ENCODE measurements at places on chromosomes 7 and 10. TPM values are rescaled to one million over a fixed set of nuclear protein-coding genes. Genes with fewer than 3 reads are reported as not detected.
A peak's percentile ranks its signal among the peaks of the same experiment; 100 is the strongest.

DNA sequence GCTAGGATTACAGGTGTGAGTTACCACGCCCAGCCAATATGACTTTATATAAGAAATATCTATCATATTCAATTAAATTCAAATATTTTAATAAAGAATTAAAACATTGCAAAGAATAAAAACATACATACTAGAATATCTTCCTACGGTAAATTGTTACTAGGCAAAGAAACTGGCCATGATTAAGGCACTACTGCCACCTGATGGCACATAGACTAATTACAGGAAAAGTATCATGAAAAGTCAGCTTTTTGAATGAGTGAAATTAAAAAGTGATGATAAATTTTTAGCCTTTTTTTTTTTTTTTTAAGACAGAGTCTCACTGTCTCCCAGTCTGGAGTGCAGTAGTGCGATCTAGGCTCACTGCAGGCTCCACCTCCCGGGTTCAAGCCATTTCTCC is 30.9 kb downstream of the MRPS33 start:
- DNase-seq: no peak

GRCh38 chr10:1968257-1969033 is 231.1 kb upstream of the ADARB2 start:
- no peak for DNase-seq

DNA sequence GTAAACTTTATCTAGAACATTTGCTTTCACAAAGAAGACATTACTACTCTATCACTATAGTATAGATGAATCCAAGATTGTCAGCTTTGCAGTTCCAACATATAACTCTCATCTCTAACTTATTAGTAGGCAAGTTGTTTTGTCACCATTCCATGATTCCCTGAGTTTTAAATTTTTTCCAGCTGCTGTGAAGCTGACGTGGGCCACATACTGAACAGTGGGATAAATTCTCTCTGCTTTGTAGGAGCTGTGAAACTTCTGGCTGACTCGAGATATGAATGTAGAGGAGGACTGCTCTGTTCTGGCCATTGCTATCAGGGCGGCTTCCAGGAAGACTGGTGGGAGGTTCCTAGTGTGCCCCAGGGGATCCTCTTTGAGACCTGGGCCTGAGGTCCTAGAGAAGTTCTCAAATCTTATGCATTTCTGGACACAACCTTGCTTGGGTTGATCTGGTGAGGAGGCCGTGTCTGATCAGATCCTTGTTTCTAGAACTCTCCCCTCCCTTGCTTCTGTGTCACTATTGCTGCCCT is 58.0 kb downstream of the LSMEM1 start:
- no peak for DNase-seq

DNA sequence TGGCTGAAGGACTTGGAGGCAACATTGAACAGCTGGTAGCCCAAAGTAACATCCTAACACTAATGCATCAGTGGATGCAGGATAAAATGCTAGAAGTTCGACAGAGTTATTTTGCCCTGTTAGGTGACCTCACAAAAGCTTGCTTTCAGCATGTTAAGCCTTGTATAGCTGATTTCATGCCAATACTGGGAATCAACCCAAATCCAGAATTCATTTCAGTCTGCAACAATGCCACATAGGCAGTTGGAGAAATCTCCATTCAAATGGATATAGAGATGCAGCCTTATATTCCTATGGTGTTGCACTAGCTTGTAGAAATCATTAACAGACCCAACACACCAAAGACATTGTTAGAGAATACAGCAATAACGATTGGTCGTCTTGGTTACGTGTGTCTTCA is 62.9 kb downstream of the CCSER2 start:
- no peak for DNase-seq

GRCh38 chr7:20385126-20385525 is 54.4 kb downstream of the ITGB8 start:
- no peak for DNase-seq

DNA sequence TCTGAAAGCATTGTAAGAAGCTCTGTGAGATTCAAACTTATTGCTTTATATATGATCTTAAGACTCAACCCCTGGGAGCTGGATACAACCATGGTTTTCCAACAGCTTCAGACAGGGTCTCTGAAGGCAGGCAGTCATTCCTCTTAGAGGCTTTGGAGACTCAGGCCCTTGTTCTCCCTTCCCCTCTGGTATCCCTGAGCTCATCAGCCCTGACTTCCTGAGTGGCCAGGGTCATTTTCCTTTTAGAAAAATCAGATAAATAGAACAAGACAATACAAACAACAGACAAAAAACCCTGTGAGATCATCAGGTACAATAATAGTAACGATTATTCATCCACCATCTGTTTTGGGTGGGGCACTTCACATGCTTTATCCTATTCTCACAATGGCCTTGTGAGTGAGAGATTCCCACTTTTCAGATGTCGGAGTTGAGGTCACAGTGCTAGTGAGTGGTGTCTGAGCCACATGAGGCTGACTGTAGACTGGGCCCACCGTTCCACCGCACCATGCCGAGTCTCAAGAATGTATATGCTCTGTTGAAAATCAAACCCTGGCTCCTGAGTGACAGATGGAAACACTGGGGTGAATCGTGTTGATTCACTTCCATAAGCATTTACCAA is 144.2 kb downstream of the CXCL12 start:
- DNase-seq: no peak

GRCh38 chr7:151299940-151300645 is 41.5 kb upstream of the NUB1 start:
- DNase-seq: no peak

DNA sequence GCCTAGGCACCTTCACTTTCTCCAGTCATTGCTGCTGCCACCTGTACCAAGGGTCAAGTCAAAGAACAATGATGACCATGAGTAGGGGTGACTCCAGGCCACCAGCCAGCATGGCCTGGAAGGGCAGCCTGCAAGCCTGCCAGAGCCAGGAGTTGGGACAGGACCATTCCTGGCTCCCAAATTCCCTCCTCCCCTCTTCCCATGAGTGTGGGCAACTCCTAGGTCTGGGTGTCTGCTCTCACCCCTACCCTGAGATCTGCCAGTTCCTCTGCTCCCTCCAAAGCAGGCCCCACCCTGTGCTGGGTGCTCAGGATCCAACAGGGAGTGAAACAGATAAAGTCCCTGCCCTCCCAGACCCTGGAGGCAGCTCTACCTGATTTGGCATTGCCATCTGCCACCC is 125.8 kb upstream of the NANOS1 start:
- DNase-seq: no peak

DNA sequence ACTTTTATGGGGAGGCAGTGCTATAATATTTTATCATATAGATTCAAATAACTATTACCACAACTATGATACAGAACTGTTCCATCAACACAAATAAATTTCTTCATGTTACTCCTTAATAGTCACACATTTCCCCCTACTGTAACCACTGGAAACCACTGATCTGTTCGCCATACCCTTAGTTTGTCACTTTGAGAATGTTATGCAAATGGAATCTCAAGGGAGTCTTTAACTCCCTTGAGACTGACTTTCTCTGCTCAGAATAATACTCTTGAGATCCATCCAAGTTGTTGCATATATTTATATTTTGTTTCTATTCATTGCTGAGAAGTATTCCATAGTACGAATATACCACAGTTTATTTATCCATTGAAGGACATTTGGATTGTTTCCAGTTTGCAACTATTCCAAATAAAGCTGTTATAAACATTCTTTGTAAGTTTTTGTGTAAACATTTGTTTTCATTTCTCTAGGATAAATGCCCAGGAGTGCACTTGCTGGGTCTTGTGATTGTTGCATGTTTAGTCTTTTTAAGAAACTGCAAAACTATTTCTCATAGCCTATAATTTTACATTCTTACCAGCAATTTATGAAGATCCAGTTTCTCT is 19.7 kb upstream of the PON2 start:
- no peak for DNase-seq

DNA sequence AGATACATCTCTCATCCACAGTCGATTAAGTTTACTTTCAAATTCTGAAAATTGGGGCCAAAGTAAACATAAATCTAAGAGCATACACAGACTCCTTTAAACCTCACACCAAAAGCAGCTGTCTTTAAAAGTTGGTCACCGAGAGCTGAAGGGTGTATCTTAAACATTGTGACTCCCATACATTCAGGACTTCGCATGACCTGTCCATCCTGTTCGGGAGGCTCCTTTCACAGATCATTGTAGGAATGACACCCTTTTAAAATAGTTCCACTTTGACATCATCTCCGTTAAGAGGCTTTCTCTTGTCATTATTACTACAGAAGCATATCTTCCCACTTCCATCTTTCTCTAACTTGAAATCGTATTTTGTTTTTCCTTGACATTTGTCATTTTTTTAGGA is 440.0 kb downstream of the DNAJB9 start:
- DNase-seq: no peak

GRCh38 chr10:7515439-7515838 is 104.6 kb upstream of the SFMBT2 start:
- no peak for DNase-seq

GRCh38 chr10:111648046-111648445 is 535.5 kb downstream of the GPAM start:
- DNase-seq: no peak

DNA sequence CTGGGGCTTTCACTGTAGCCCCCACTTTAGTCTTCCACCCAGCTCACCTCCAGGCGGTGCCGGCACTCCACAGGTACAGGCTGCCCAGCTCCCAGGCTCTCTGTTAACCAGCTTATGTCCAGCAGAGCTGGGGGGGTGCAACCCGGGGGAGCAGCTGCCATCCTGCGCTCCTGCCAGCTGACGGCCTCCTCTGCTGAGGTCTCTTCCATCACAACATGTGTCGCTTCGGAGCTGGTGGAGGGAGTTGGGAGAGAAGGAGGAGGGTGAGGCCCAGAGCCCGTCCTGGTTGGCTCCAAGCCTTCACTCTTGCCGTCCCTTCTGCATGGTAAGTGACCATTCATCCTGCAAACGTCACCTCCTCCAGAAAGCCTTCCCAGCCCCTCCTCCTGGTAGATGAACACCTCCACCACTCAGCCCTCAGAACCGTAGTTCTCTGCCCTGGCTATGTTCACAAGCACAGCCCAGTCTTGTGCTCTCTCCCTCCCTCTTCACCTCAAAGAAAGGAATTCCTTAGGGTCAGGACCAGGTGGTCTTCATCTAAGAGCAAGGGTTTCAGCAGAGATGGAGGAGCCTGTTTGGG is 1.6 kb downstream of the POLM start:
- no peak for DNase-seq

- peak; percentile 69 for DNase-seq
These were observed 28.6 kb downstream of the SMKR1 start for GRCh38 chr7:129530795-129531391.

DNA sequence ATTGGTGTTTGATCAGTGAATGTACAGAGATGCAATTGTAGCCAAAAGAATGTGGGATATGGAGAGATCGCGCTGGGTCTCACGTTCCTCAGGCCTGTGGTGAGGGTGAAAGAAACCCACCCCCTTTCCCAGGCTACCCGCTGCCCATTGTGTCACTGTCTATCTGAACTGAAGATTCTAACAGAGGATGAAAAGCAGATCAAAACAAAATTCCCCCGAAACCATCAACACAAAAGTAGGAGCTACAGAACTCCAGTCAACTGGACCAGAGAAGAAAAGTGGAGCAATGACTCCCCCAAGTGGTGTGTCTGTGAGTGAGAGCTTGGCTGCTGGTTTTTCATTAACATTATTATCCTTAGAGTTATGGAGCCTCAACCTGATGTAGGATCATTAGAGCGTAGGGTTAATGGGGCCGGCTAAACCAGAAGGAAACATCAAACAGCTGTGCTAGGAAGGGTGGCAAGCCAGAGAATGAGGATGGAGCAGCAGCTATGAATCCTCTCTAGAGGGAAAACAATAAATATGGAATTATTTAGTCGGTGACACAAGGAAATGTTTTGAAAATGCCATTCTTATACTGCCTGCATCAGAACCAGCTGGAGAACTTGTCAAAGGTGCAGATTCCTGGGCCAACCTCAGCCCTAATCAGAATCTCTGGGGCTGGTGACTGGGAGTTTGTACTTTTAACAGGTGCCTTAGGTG is 38.3 kb downstream of the AKR1B1 start:
- no peak for DNase-seq

DNA sequence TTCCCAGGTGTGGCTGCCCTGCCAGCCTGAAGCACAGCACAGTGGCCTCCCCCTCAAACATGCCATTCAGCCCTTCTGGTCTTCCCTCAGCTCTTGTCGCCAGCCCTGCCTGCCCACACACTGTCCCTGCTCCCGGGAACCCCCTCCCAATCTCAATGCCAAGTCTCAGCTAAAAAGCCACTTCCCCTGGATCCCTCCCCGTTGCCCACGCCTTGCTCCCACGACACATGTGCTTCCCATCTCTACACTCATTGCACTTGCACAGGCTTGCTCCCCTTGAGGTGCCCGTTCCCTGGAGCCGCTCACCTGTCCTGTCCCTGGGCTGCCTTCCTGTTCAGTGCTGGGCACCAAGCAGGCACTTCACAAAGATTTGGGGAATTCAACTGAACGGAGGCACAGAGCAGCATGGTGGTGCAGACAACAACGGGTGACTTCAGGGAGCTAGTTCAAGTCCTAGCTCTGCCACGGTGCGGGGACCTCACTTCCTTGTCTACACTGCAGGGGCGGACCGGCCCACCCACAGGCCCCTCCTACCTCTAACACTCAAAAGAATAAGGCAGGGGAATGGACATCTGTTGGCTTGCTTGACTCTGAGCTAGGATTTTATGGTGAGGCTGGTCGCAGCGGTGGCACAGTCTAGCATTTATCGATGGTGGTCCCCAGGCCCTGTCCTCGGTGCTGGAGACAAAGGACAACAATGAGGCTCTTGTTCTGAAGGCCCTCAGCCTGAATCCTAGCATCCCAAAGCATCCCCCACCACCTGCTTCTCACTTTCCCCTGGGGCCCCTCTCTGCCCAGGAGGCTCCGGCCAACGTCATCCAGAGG is 18.4 kb downstream of the RGS10 start:
- no peak for DNase-seq

- DNase-seq: no peak
These were observed 3.8 kb downstream of the PYROXD2 start for GRCh38 chr10:98411166-98411565.

GRCh38 chr7:111728635-111728995 is 166.3 kb upstream of the IMMP2L start:
- DNase-seq: no peak

GRCh38 chr10:53013201-53013810 is 240.7 kb upstream of the MBL2 start:
- no peak for DNase-seq

DNA sequence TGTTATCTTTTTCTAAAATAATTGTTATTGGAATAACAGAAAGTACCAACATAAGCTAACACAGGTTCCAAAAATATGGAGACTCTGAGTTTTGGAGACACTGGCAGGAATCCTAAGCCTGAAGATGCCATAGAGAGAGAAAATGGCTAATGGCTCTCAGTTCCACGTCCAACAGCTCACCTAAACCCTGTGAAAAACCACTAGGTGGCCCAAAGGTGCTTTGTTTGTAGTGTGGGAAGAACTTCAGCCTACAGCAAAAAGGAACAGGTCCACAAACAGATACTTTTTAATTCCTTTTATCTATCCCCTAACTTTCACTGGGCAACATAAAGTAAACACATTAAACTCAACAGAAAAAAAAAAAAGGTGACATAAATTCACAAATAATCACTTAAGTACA is 272.3 kb downstream of the SEMA3D start:
- no peak for DNase-seq

ETV1 gene
- total RNA-seq: 3.8 TPM

KNDC1 gene
- total RNA-seq: 0.13 TPM

TLX1 gene
- not detected for total RNA-seq

INA gene
- 9.2 TPM for total RNA-seq

LOXL4 gene
- 5.7 TPM for total RNA-seq

SCIN gene
- total RNA-seq: 14.7 TPM

ARMC3 gene
- 0.34 TPM for total RNA-seq

GPR22 gene
- not detected for total RNA-seq

LRIT1 gene
- not detected for total RNA-seq

RASA4B gene
- total RNA-seq: 7.6 TPM

NEUROD6 gene
- not detected for total RNA-seq

SORCS1 gene
- 2.1 TPM for total RNA-seq

All from kidney epithelial cell (primary cell).